Muscle of leg (tissue), 16 donors: ENCODE measurements at places on chromosomes 12 and 14.

DNA sequence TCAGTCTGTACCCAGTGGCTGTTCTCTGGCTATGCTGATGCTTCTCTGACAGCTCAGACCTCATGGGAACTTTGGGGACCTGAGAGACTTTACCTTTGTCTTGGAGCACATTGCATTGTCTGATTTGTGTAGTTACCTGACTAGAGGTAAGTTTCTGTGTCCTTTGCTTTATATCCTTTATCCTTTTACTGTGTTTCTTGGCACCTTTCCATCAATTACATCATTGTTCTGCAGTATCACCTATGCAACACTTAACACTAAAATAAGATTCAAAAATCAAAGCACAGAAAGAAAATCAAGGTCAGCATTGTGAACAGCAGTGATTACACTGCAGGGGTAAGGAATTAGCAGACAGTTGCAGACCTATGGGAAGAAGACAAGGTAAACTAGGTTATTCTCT is 43.8 kb downstream of the SLC35F4 start:
- H3K36me3 ChIP-seq: no peaks in the 10 kb centered on the region
- no peak overlapping the region for H3K27ac ChIP-seq
- no peaks in the 10 kb centered on the region for H3K4me1 ChIP-seq
- no peak for DNase-seq
- H3K4me3 ChIP-seq: no peak overlapping the region
- no peaks in the 10 kb centered on the region for H3K27me3 ChIP-seq

DNA sequence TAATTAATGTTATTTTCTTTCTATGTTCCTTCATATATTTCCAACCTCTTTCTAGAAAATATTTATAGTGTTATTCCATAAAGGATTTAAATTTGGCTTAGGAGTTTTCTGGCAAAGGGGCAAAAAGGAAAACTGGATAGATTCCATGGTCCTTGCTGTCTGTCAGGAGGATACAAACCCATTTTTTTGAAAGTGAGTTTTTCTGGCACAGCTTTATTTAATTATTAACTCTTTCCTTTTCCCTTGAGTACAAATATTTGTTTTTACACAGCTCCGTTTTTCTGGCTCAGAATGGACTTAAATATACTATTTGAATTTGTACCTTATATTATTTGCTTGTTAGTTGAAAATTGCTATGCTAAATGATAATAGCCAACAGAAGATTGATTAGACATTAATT is 56.3 kb downstream of the MNAT1 start:
- no peak overlapping the region for H3K4me3 ChIP-seq
- DNase-seq: no peak
- no peaks in the 10 kb centered on the region for H3K27me3 ChIP-seq
- H3K27ac ChIP-seq: no peak overlapping the region

GRCh38 chr12:95762123-95762785 is 28.3 kb downstream of the NTN4 start:
- H3K4me1 ChIP-seq: peaks cover 4% of the 10 kb centered on the region
- H3K27ac ChIP-seq: no peak overlapping the region
- no peaks in the 10 kb centered on the region for H3K27me3 ChIP-seq
- no peaks in the 10 kb centered on the region for H3K36me3 ChIP-seq
- DNase-seq: no peak

GRCh38 chr12:106954462-106955376 is 988 bp upstream of the TMEM263 start:
- peak overlapping the region; percentile 65 for H3K4me3 ChIP-seq
- H3K4me1 ChIP-seq: peaks cover 6% of the 10 kb centered on the region
- H3K27me3 ChIP-seq: no peaks in the 10 kb centered on the region
- peak overlapping the region; percentile 91 for H3K27ac ChIP-seq
- peak; percentile 69 for DNase-seq
- peaks cover 3% of the 10 kb centered on the region for H3K36me3 ChIP-seq

- H3K27me3 ChIP-seq: peaks cover 12% of the 10 kb centered on the region
- DNase-seq: no peak
- H3K27ac ChIP-seq: no peak overlapping the region
- no peak overlapping the region for H3K4me3 ChIP-seq
- H3K4me1 ChIP-seq: peaks cover 15% of the 10 kb centered on the region
- H3K36me3 ChIP-seq: no peaks in the 10 kb centered on the region
Measured at GRCh38 chr14:101581806-101582205, 20.5 kb downstream of the DIO3 start.
